Liver (tissue), 10 donors: ENCODE measurements at places on chromosomes 16 and 17. TPM values are rescaled to one million over a fixed set of nuclear protein-coding genes. Genes with fewer than 3 reads are reported as not detected.

The ACSM2A gene
- total RNA-seq, result 1,049 TPM

The GP1BA gene
- 2.3 TPM for total RNA-seq

The HOXB13 gene
- total RNA-seq, result not detected

The KLHL10 gene
- total RNA-seq, result not detected

The CHST4 gene
- total RNA-seq, result 14.3 TPM

The FOXF1 gene
- total RNA-seq, result 0.56 TPM

The RNU2-1 gene
- not detected for total RNA-seq

The KRTAP3-2 gene
- total RNA-seq, result not detected

The XPO6 gene
- total RNA-seq, result 50.0 TPM

The CNTNAP1 gene
- total RNA-seq, result 0.75 TPM

The FOXN1 gene
- total RNA-seq, result not detected

The PSMB3 gene
- 121 TPM for total RNA-seq

The ZNF594 gene
- 6.7 TPM for total RNA-seq

The ECI1 gene
- total RNA-seq, result 53.0 TPM

The HIRIP3 gene
- 9.2 TPM for total RNA-seq

The SSTR5 gene
- total RNA-seq, result not detected

The ABCC12 gene
- not detected for total RNA-seq

The HID1 gene
- total RNA-seq, result 2.7 TPM

The NEK8 gene
- total RNA-seq, result 7.8 TPM

The PRDM7 gene
- total RNA-seq, result not detected

The CEP295NL gene
- total RNA-seq, result 1.0 TPM

The SPECC1 gene
- 70.3 TPM for total RNA-seq

The SLC12A3 gene
- not detected for total RNA-seq

The WNT9B gene
- 0.08 TPM for total RNA-seq

The PYCARD gene
- total RNA-seq, result 35.9 TPM

The DRC3 gene
- total RNA-seq, result 1.5 TPM

The LCAT gene
- 87.3 TPM for total RNA-seq

The HAS3 gene
- total RNA-seq, result 0.75 TPM

The SLC38A7 gene
- 11.3 TPM for total RNA-seq

The SLC35G6 gene
- total RNA-seq, result not detected

The CHST5 gene
- total RNA-seq, result not detected

The ABCA8 gene
- 11.4 TPM for total RNA-seq

The CMTM2 gene
- 0.50 TPM for total RNA-seq

The MMP2 gene
- total RNA-seq, result 4.6 TPM

The P2RX5 gene
- total RNA-seq, result 1.2 TPM

The RASD1 gene
- 0.89 TPM for total RNA-seq

The DECR2 gene
- 42.2 TPM for total RNA-seq

The PKMYT1 gene
- 15.8 TPM for total RNA-seq

The RFNG gene
- total RNA-seq, result 23.7 TPM

The KCNJ2 gene
- 2.3 TPM for total RNA-seq

The CDH3 gene
- 0.19 TPM for total RNA-seq
